ENCODE measurements at places on chromosomes 11 and 22.

DNA sequence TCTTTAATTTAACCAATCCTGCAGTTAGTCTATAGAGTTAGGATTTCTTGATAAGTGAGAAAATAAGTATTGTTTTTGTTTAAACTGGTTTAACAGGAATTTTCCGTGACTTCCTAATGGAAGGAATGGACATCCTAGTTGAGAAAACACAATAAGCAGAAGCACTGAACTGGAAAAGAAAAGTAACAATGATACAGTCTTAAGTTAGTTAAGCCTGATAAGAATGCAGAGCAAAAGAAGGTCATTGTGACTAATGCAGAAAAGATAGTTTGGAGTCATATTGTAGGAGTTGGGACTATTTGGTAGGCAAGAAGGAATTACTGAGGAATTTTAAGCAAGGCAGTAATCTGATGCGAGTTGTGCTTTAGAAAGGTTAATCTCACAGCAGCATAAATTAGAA, 11.7 kb downstream of the RNF141 start:
- DNase-seq, result no peak

DNA sequence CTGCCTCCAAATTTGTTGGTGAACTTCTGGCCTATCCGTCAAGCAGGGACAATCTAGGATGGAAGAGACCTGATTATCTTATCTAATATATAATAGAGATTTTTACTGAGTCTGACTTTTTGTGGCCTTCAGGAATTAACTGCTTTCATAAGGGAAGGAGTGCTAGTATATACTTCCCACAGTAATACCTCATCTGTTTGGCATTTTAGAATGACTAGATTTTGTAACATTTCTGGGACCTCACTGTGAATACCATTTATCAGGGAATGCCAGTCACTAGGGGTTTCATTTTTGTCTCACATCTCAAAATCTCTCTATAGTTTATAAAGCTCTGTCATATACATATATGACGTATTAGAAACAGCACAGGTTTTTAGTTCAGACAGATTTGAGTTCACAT, 114.3 kb downstream of the INSC start:
- no peak for DNase-seq

DNA sequence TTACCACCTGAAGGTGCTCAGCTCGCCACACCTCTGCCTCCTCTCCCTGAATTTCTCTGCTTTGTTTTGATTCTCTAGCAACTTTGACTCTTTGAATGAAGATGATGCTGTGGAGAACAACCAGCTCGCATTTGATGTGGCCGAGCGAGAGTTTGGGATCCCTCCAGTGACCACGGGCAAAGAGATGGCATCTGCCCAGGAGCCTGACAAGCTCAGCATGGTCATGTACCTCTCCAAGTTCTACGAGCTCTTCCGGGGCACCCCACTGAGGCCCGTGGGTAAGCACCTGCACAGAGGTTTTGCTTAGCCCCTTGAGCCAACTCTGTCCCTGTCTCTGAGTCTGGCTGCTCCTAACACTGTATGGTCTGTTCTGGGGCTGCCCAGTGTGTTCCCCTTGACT, 115.7 kb downstream of the MICAL2 start:
- DNase-seq, result no peak

- no peak for DNase-seq
These were observed 1.2 kb downstream of the BET1L start for GRCh38 chr11:206002-206384.

DNA sequence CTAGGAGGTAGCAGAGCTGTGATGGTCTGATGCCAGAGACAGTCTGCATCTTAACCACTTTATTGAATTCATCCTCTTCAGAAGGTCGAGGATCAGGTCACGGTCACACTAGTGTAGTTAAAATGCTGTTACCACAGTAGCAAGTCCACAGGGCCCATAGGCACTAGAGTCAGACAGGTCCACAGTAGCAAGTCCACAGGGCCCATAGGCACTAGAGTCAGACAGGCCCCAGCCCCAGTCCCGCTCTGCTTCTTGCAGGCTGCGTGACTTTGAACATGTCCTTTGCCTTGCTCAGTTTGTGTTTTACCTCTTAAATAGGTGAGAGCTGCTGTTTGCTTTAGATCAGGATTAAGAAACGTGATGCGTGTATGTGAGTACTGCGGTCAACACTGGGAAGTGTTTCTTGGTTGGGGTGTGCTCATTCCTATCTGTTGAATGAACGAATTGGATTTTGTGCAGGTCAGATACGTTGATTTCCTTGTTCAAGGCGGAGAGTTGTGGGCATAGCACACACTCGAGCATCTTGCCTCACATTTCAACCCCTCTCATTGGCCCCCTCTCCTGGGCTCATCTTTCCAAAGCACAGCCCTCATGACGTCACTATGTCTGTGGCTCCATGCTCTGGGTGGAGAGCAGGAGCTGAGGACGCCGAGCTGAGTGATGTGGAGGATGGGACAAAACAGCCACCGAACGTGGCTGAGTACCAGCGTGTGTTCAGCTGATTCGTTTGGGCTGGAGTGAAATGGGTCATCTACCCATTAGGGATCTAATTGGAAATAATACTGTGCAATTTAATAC, 191.7 kb downstream of the TBC1D22A start:
- no peak for DNase-seq

GRCh38 chr11:86210898-86211297, 33.7 kb upstream of the EED start:
- DNase-seq, result no peak

DNA sequence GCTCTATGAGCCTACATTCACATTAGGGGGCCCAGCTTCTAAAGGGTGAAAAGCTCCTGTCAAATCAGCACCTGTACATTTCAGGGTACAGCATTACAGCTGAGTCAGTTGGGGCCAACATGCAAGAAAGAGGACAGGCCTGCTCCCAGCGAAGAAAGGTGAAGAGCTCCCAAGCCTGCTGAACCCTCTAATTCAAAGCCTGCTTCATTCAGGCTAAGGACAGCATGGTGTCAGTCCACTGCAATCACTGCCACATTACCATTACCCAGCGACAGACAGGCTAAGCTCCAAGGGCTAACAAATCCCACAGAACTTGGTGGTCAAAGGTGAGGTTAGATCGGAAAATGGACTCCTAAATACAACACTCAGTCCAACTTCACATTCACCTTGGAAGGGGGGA, 65.4 kb upstream of the CHRM4 start:
- DNase-seq, result no peak

GRCh38 chr11:65922565-65922964, 3.3 kb downstream of the DRAP1 start:
- DNase-seq, result no peak

DNA sequence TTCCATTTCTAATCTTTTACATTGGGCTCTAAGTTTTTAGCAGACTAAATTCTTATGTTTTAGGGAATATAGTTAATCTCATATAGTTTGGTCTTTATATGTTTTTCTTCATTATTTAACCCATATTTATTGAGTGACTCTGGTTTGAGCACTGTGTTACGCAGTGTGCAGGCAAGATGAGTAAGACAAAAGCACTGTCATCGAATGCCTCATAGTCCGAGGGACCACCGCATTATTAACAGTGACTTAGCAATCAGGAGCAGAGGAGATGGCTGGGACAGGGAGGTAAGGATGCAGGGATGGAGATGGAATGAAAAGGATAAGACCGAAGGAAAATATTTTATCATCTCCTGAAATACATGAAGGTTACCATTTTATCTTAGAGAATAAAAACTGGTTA, 65.2 kb upstream of the CTSC start:
- no peak for DNase-seq

- DNase-seq, result no peak
These were observed 857.6 kb downstream of the METTL15 start for GRCh38 chr11:28965819-28966218.

GRCh38 chr11:110200836-110201235, 95.6 kb downstream of the RDX start:
- no peak for DNase-seq

- DNase-seq, result no peak
These were observed 2.2 kb upstream of the C11orf16 start for GRCh38 chr11:8934742-8935488.

- DNase-seq, result no peak
These were observed 109.8 kb downstream of the STK33 start for GRCh38 chr11:8484251-8484650.

- DNase-seq, result no peak
These were observed 60.7 kb downstream of the RAB38 start for GRCh38 chr11:88114486-88115045.

DNA sequence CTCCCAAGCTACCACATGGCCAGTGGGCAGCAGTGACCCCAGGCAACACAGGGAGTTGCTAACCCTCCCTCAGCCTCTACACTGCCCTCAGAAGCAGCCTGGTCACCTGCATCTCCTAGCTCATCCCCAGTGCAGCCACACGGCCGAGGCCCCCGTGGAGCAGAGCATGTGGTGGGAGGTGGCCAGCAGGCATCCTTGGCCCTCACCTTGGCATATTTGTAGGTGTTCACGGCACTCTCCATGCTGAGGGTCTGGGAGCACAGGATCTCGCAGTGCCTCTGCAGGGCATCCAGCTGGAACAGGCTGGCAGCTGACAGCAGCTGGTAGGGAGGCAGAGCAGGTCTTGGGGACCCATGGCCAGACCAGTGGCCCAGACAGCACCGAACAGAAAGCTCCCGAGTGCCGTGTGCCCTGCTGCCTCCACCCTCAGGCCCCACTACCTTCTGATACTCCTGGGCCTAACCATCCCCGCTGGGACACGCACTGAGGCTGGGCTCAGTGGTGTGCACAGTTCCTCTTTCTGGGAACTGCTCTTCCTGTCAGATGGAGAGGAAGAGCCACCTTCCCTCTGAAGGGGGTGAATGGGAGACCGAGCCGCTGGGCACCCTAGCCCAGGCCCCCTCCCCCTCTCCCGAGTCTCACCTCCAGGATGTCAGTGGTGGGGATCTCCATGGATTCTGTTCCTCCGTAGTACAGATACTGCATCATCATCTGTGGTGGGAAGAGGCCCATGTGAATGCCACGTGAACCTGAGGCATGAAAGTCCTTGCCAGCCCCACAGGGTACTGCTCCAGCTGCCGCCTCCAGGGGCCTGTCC, 48.8 kb downstream of the NAT10 start:
- DNase-seq, result no peak

DNA sequence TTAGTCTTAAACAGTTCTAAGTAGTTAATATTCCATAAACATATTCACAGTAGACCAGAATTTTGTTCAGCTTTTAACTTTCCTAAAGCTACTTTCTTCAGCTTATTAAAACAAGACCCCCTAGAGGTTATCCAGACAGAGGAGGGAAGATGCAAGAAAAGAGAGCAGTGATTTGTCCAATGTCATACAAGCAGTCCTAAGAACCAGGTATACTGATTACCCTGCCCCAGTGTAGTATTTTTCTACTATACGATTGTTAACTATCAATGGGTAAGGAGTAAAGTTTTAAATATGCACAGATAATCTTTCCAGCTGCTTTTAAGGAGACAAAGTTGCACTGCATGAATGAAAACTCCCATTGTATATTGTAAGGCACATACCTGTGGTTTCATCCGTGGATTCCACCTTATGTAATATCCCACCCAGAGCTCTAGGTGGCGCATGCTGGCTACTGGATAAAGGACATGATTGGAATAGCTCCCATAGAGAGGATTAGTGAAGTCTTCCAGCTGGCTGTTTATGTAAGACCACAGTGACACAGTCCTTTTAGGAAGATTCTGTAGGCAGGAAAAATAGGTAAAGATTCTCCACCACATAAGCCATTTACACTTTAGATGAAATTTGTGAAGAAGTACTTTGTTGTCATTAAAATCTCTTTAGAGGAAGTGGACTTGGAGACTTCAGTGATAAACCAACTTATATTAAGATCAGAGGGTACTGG, 45.6 kb downstream of the CEP57 start:
- DNase-seq, result peak; percentile 23

GRCh38 chr11:61158691-61159381, 2.4 kb downstream of the VPS37C start:
- no peak for DNase-seq

DNA sequence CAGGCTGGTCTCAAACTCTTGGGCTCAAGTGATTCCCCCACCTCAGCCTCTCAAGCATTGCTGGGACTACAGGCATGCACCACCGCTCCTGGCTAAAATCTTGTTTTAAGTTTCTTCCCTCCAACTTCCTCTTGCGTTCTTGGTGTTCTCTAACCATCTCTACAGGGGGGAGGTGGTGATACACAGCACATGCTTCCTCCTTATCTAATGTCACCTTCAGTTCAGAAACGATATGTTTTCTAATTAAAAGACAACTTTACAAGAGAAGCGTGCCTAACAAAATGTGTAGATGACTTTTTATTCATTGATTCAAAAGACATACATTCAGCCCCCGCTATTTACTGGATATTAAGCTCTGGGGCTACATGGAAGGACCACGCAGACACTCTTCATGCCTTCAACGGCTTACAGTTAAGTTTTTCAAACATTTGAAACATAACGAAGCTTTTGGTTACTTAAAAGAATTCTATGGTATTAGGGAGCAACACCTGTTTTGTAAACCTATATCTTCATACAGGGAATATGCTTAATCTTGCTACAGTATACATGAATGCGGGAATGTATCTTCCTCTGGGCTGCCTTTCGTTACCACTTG, 933 bp upstream of the DLAT start:
- DNase-seq, result peak; percentile 6

GRCh38 chr11:62687508-62688396, 1.6 kb downstream of the LRRN4CL start:
- DNase-seq, result no peak

- no peak for DNase-seq
These were observed 125.3 kb upstream of the TBCEL start for GRCh38 chr11:120898568-120898967.

- no peak for DNase-seq
These were observed 14.5 kb downstream of the LRP4 start for GRCh38 chr11:46903846-46904245.

DNA sequence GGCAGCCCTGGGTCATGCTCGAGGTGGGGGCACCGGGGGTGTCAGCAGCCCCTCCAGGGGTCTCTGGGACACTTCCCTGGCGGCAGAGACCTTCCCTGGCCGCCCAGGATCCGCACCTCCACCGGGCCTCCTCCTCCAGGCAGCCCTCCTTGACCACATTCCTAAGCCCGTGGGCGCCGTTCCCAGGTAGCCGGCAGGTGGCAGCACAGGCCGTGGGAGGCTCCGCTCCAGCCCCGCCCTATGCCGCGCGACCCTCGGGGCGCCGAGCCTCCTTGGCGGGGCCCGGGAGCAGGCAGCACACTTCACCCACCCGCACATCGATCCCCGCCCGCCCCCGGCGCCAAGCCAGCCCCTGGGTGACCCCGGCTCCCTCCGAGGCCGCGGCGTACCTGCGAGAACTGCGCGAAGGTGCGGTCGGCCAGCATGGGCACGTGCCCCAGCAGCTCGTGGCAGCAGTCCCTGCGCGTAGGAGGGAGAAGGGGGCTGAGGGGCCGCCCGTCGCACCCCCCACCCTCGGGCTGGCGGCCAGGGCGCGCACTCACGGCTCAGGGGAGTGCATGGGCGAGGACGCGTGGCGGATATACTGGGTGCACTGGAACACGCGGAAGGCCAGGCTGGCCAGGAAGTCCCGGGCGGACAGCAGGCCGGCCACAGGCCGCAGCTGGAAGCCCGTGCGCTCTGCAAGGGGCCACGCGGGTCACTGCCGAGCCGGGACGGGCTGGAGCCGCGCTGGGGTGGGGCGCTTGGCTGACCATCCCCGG, 5.3 kb upstream of the INS start:
- no peak for DNase-seq

Data from stimulated activated CD4-positive, alpha-beta T cell treated with anti-CD3 and anti-CD28 coated beads, Interleukin-12 subunit alpha, Interleukin-12 subunit beta, amount 100 ng/mL, for 48 hours (primary cell).